ENCODE measurements at places on chromosomes 3 and 15.

GRCh38 chr15:47506329-47507100 lies 210.8 kb upstream of the SEMA6D start:
- no peak for DNase-seq

- DNase-seq, result no peak
These were observed 53.9 kb upstream of the NR2F2 start for GRCh38 chr15:96276438-96277210.

DNA sequence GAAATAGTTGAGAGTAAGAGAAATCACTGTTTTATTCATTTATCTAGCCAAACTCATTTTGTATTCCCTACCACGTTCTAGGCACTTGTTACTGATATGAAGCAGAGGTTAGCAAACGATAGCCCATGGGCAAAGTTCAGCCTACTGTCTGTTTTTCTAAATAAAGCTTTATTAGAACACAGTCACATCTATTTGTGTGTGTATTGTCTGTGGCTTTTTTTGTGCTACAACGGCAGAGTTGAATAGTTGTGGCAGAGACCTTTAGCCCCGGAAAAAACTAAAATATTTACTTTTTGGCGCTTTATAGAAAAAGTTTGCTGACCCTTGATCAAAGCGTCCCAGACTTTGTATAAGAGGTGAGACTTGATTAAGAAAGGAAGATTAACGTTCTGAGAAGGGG lies 289.1 kb upstream of the CFAP20DC start:
- no peak for DNase-seq

DNA sequence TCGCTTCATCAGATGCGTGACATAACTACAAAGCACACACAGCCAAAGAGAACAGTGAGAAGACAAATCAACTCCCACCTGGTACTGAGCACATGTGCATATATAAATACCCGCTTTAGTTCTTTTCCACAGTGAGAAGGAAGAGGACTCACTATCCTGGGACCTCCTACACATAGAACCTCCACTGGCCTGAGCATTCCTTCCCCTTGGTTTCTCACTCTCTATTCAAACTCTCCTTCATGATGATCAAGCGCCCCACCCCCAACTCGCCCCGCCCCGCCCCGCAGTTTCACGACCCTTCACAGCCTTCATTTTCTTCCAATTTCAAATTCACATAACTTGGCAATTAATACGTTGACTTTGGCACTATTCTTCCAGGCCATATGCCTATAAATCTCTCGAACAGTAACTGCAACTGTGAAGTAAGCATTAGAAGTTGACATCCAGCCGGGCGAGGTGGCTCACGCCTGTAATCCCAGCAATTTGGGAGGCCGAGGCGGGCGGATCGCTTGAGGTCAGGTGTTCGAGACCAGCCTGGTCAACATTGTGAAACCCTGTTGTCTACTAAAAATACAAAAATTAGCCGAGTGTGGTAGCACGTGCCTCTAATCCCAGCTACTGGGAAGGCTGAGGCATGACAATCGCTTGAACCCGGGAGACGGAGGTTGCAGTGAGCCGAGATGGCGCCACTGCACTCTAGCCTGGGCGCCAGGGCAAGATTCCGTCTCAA lies 1.1 kb downstream of the RPS17 start:
- no peak for DNase-seq

- no peak for DNase-seq
These were observed 221.3 kb downstream of the PDZRN3 start for GRCh38 chr3:73403444-73403843.

DNA sequence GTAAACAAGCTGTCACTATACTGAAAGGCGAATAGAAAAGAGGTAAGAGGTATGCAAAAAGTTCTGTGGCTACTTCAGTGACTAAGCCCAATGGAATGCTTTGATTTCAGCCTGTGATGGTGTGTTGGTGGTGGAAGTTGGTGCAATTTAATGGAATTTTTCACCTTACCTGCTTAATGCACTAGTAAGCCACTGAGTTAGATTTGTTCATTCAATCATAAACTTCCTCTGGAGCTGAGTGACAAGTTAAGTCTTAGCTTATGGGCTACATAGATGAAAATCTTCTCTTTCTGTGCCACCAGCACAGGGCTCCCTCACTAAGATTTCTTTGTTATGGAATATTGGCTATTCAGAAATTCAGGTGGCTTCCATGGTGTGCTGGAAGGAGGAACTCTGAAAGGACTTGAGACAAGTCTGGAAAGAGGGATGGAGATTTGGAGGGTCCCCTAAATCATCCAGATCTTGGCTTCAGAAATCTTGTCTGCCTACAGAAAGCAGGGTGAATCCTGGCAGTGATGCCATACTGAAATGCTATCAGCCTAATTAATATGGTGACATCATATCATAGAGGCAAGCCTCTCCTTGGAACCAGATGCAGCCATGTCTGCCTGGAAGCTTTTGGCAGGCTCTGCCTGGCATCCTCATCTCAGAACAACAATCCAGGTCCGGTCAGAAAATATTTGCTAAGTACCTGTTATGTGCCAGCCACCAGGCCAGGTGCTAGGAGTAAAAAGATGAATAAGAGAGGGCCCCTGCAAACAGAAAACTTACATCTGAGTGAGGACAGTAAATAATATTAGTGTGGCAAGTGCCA lies 8.1 kb upstream of the GAP43 start:
- DNase-seq, result no peak

DNA sequence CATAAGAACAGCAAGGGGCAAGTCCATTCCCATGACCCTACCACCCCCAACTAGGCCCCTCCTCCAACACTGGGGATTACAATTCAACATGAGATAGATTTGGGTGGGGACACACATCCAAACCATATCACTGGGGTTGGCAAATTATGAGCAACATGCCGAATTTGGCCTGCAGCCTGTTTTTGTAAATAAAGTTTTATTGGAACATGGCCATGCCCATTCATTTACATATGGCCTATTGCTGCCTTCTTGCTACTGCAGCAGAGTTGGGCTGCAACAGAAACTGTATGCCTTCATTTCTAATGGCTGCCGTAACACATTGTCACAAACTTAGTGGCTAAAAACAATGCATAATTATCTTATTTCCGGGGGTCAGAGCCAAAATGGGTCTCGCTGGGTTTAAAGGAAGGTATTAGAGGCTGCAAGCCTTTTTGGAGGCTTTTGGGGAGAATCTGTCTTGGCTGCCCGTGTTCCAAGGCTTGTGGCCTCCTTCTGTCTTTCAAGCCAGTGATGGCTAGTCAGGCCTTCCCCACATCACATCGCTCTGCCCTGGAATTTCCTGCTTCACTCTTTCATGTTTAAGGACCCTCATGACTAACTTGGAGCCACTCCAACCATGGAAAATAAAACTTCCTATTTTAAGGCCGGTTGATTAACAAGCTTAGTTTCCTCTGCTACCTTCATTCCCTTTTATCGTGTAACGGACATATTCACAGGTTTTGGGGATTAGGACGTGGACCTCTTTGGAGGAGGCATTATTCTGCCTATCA lies 428.5 kb upstream of the PROK2 start:
- DNase-seq, result no peak

GRCh38 chr3:8937064-8938020 lies 25.9 kb downstream of the RAD18 start:
- DNase-seq, result no peak

GRCh38 chr3:66985336-66985920 lies 12.7 kb upstream of the KBTBD8 start:
- no peak for DNase-seq
